Activated CD4-positive, CD25-positive, alpha-beta regulatory T cell treated with anti-CD3 and anti-CD28 coated beads, Interleukin-2, amount 50 U/mL, for 16 hours (primary cell): ENCODE measurements at places on chromosomes 7 and 10.

- DNase-seq, result no peak
Observed at GRCh38 chr10:67308912-67309311, 383.1 kb downstream of the LRRTM3 start.

- DNase-seq, result no peak
Observed at GRCh38 chr7:42479452-42479815, 242.4 kb upstream of the GLI3 start.

DNA sequence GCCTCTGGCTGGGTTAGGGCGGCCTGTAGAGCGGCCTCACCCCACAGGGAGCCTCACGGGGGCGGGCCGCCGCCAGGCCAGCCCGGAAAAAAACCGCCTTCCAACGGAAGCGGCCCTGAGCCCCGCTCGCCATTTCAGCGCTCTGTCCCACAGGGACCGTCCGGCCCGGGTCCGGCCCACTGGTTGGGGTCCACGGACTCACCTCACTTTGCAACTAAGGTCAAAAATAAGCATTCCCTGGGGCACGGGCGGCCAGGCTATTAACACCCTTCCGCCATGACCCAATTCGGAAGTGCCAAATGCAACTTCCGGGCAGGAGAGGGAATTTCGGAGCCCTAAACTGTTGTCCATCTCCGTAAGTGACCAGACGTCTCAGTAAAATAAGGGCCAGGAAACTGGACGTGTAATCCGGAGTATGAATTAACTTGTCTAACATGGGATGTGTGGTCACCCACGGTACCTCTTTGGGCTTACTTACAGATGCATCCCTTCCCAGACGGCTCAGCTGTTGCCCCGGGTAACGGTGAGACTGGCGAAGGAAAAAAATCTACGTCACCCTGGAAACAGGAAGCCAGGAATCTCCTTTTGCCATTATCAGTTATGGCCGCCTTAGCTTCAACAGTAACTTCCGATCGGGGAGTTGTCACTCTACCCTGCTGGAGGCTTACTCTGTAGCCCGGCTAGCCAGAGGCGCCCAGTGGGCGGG is at the start of gene BBIP1:
Gene BBIP1 (minus strand): TSS at position 538 of the 706 bp plus-strand sequence. CDS start 1,023 bp downstream, outside the sequence.
- DNase-seq, result peak; percentile 63

DNA sequence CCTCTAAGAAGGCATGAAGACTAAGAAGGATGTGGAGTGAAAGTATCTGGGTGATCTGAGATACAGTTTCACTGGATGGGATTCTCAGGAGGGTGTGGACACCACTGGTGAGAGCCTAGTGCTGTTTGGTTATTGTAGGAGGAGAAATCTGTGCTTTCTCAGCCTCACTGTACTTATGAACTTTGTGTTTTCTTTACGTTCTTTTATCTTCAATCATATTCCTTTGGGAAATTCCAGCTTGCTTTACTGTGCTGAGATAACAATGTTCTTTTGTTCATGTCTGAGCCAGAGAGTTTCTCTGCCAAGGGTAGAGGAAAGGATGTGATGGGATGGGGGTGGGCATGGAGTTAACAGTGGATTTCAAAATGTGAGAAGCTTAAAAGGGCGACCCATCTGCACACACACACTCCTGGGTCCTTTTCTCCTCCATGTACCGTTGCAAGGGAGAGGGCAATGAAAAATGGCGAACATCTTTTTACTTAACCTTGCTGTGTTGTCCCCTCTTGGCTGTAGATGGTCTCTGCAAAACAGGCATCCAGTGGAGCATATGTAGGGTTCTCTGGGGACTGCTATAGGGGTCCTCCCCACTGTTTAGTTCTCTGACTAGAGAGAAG is 25.0 kb upstream of the TAX1BP1 start:
- no peak for DNase-seq

GRCh38 chr10:57884407-57884806 is 383.3 kb downstream of the IPMK start:
- no peak for DNase-seq

- no peak for DNase-seq
Observed at GRCh38 chr7:81776161-81776560, 6.3 kb upstream of the HGF start.

- no peak for DNase-seq
Observed at GRCh38 chr7:132972745-132973144, 109.1 kb downstream of the CHCHD3 start.

- DNase-seq, result no peak
Observed at GRCh38 chr10:119243967-119244366, 36.6 kb downstream of the GRK5 start.

GRCh38 chr7:150801946-150802771 is 1.6 kb downstream of the TMEM176A start:
- DNase-seq, result no peak

- DNase-seq, result no peak
Observed at GRCh38 chr7:69624435-69625230, 26.4 kb downstream of the AUTS2 start.

- DNase-seq, result no peak
Observed at GRCh38 chr7:18455606-18456005, 39.9 kb upstream of the HDAC9 start.

GRCh38 chr10:32253276-32253675 is 93.7 kb downstream of the EPC1 start:
- no peak for DNase-seq

DNA sequence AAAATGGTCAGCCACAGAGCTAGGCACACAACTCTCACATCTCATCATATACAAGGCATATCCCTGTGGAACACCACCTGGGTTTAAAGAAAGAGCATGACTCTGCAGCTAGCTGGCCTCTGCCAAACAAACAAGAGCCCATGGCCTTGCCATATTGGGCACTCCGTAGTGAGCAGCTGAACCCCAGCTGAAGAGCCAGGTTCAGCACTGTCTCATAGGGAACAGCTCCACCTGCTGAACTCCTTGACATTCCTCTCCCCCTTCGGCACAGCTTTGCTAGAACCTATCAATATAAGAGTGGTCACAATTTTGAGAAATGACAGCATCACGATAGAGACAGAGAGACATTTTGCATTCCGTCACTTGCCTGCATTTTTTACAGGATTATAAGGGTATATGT is 20.0 kb downstream of the SORCS1 start:
- DNase-seq, result no peak

DNA sequence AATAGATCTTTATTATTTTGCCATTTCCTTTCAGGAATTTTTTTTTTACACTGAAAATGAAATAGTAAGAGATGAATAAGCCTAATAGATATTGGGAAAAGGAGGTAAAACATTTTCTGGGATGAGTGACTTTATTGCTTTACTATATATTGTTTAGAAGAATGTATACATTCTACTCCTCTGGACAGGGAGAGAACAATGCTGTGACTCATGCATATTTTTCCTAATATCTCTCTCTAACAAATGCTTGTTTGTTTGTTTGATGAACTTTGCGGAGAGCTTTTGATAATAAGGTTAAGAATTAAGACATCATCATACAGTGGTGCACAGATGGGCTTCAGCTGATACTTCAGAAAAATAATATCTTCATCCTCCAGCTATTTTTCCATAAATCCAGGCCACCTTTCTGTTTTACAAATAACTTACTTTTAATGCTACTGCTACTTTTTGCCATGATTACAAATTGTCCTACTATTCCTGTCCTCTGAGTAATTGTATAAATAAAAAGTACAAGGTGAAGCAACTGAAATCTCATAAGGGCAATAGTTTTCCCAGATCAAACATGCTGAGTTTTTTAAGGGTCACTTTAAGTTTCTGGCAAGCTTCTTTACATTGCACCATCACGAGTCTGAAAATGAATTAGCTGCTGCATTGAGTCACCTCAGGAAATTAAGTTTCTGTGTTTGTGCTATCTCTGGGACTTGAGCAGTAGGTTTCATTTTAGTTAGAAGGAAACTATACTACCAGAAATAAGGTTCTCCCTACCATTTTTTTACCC is 207.3 kb upstream of the POT1 start:
- no peak for DNase-seq

DNA sequence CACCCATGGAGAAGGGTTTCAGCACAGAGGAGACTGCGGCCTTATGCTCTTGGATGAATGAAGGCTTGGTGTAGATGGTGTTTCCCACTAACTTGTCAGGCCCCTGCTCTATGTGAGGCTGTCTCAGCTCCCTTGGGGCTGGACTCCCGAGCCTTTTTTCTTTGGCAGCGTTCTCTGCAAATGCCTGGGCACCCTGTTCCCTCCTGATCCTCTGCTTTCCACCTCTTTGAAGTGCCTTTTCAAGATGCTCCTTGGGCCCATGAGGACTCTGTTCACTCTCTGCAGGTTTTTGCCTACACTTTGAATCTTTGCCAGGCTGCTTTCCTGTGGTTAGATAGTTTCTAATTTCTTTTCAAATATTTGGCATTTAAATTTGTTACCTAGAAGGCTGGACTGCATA is 6.8 kb upstream of the ACBD5 start:
- no peak for DNase-seq

- DNase-seq, result no peak
Observed at GRCh38 chr7:25305831-25306230, 77.5 kb upstream of the NPVF start.

DNA sequence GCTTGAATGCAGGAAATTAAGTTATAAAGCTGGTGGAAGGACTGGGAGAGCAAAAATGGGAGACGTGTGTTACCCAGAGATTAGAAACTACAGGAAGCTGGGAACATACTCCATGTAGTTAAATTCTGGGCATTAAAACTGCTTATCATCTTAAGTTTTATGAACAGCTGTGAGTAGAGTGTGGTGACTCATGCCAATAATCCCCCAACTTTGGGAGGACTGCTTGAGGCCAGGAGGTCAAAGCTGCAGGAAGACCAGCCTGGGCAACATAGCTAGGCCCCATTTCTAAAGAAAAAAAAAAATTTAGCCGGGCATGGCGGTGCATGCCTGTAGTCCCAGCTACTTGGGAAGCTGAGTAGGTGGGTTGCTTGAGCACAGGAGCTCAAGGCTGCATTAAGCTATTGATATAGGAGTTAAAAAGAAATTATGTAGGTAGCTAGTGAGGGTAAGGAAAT is 56.2 kb upstream of the SEPHS1 start:
- no peak for DNase-seq

GRCh38 chr7:70539617-70540016 is 592.3 kb upstream of the GALNT17 start:
- no peak for DNase-seq

DNA sequence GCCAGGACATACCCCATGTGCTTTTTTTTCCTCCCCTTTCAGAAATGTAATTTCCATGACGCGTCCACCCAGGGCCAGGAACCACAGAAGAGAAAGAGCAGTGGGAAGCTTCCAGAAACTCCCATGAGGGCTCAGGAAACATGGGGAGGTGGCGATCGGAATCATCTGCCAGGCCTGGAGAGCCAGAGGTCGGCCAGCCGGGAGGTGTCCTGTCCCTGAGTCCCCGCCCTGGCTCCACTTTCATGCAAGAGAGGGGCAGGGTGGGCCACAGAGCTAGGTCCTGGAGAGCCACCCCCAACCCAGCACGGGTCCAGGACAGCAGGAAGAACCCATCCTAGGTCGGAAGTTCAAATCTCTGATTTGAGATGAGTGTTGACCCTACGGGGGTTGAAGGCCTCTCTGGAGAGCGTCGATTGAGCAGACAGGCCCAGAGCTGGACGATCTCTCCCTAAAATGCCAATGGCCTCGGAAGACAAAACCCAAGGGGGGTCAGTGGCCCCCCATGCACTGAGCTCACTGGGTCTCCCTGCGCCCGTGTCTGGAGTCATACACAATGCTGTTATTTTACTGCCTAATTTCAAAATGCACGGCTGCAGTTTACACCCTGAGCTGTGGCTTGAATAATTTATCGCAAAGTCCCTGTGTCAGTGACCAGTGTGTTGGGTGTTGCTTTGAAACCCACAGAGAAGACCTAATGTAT is 594.1 kb downstream of the PTPRN2 start:
- no peak for DNase-seq

- no peak for DNase-seq
Observed at GRCh38 chr10:78398382-78398781, 364.7 kb downstream of the RPS24 start.

GRCh38 chr7:139943401-139943800 is 114.3 kb downstream of the TBXAS1 start:
- DNase-seq, result no peak

GRCh38 chr10:30352377-30352776 is 3.3 kb upstream of the MTPAP start:
- no peak for DNase-seq

GRCh38 chr7:82360591-82361368 is 82.8 kb downstream of the CACNA2D1 start:
- DNase-seq, result no peak

DNA sequence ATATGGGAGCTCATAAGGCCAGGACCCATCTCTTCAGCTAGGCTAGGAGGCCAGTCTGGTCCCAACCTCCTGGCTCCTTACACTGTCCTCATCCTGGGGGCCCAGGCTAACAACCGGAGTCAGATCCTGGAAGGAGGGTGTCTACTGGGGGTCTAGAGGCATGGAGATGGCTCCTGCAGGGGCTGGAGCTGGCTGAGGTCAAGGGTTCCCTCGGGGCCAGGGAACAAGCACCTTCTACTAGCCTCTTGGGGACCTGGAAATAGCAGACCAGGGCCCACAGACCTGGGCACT is 37.2 kb downstream of the CLRN3 start:
- no peak for DNase-seq

DNA sequence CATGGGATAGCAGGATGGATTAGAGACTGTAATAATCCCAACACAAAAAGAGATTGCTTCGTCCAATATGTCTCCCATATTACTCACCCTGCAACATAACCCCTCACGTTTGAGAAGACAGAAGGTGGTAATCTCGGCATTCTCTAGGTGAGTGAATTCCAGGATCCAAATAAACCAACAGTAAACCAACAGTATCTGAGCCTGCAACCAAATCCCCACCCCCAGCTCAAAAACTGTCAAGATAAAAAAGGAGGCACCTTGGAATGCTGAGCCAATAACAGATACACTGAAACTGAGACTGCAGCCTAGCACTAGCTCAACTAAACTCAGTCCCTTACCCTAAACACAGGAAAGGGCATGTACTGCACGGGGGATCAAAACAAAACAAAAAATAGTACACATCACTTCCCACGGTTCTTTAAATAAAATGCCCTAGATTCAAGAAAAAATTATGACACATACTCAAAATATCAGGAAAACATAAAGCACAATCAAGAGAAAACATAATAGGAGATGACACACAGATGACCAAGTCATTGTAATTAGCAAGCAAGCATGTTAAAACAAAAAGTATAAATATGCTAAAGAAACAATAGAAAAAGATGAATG is 28.0 kb downstream of the IPMK start:
- no peak for DNase-seq

GRCh38 chr10:60718886-60719285 is 59.4 kb upstream of the CDK1 start:
- no peak for DNase-seq

GRCh38 chr10:4132216-4132556 is 347.2 kb upstream of the KLF6 start:
- no peak for DNase-seq

- no peak for DNase-seq
Observed at GRCh38 chr10:129780198-129780597, 183.9 kb downstream of the EBF3 start.

DNA sequence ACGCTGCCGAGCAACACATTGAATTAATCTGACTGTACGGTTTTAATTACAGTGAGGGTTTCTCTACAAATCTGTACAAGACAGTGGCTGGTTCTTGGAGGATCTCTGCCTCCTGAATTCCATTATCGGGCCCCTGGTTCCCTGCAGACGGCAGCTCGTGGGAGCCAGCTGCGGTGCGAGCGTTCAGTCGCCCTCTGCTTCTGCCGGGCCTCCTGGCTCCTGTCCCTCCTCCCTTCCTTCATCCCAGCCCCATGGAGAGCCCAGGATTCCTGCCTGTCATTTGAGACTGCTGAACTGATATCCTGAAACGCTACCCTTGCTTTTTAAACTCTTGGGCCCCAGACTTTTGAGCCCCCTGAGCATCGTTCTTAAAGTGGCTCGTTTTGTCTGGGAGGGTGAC is 6.6 kb upstream of the DLX6 start:
- DNase-seq, result no peak

- no peak for DNase-seq
Observed at GRCh38 chr7:80918909-80919721, at the start of gene SEMA3C. SEMA3C (minus strand) TSS chr7:80919051; CDS start chr7:80916781, 2,270 bp downstream.

GRCh38 chr10:129637846-129638245 is 170.8 kb downstream of the MGMT start:
- no peak for DNase-seq
